ENCODE measurements at places on chromosomes 13 and 19. TPM values are rescaled to one million over a fixed set of nuclear protein-coding genes. Genes with fewer than 3 reads are reported as not detected.

Gene IGFLR1
- total RNA-seq: 6.9 TPM

DNA sequence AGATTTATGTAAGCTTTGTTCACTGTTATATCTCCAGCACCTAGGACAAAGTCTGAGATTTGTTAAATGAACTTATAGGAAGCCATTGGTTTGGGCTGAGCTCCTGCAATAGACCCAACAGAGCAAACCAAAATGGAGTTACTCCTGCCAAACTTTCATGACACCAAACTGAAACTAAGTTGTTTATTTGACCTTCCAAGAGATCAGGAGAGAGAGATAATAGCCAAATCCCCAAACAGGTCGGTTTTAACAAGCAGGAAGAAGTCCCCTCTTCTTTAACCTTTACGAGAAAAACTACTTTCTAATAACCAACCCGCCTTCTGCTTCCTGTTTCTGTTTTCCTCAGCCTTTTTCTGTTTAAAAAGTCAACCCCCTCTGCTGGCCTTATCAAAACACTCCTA, 54.9 kb upstream of the ATP12A start:
- no peak overlapping the region for H3K4me3 ChIP-seq
- H3K27ac ChIP-seq: no peak overlapping the region
- no peaks in the 10 kb centered on the region for H3K4me1 ChIP-seq
- DNase-seq: no peak

GRCh38 chr19:6298413-6298812, 18.6 kb upstream of the MLLT1 start:
- DNase-seq: no peak
- no peak overlapping the region for H3K4me3 ChIP-seq
- H3K4me1 ChIP-seq: no peaks in the 10 kb centered on the region
- no peak overlapping the region for H3K27ac ChIP-seq
- no peaks in the 10 kb centered on the region for H3K36me3 ChIP-seq
- H3K27me3 ChIP-seq: no peaks in the 10 kb centered on the region

Gene LGALS7
- not detected for total RNA-seq

DNA sequence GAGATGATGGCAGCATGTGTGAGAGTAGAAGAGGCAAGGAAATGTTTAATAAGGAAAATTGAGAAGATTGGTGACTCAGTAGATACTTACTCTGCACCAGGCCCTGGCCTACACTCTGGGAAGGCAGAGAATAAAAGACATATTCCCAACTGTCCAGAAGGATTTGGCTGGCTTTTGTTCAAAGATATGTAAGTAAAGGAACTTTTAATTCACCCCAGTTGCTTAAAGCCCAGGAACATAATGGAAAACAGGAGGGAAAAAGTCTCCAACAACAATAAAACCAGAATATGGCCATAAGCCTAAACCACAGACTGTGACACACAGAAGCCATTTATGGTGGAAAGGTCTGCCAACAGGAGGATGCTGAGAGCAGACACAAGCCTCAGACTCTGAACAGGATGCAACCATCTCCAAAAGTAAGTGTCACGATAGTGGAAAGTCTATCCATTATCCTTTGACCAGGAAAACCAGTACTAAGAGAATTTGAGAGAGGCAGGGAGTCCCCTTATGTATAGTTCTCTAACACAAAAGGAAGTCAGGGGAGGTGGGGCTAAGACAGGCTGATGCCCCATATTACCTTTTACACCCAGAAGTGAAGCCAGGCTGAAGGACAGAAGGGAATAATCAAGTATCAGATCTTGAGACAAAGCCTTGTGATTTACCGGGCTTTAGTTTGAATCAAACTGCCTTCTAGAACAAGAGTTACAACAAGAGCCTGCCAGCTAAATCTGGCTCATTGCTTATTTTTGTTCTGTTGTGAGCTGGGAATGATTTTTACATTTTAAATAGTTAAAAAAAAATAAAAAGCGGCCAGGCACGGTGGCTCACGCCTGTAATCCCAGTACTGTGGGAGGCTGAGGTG, 169.5 kb upstream of the STARD13 start:
- H3K27ac ChIP-seq: peak overlapping the region; percentile 60
- H3K4me3 ChIP-seq: no peak overlapping the region
- H3K4me1 ChIP-seq: peaks cover 37% of the 10 kb centered on the region
- H3K27me3 ChIP-seq: no peaks in the 10 kb centered on the region
- DNase-seq: no peak
- H3K36me3 ChIP-seq: no peaks in the 10 kb centered on the region

DNA sequence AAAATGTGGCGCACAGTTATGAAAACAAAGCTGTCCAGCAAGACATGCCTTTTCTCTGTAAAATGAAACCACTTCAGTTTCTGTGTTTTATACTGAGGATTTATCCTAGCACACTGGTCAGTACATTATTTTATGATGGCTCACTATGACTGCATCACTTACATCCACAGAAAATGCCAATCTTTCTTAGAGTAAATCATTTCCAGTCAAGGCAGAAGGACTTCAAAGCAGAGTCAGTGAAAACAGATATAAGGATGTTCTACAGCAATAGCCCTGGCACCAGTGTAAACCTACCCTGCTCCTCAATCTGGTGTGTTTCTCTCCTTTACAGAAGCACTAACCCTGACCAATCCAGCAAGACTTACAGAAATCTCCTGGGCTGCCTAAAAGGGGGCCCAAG, 473.5 kb downstream of the GPC6 start:
- H3K36me3 ChIP-seq: no peaks in the 10 kb centered on the region
- no peak overlapping the region for H3K27ac ChIP-seq
- H3K4me1 ChIP-seq: no peaks in the 10 kb centered on the region
- H3K4me3 ChIP-seq: no peak overlapping the region
